Stimulated activated naive B cell treated with anti-CD40 and anti-IgM and Interleukin-4, amounts not matched to agents 10 μg/mL and 1 μg/mL and 100 μg/mL, for 72 hours (primary cell): ENCODE measurements at places on chromosomes 16 and 17.

DNA sequence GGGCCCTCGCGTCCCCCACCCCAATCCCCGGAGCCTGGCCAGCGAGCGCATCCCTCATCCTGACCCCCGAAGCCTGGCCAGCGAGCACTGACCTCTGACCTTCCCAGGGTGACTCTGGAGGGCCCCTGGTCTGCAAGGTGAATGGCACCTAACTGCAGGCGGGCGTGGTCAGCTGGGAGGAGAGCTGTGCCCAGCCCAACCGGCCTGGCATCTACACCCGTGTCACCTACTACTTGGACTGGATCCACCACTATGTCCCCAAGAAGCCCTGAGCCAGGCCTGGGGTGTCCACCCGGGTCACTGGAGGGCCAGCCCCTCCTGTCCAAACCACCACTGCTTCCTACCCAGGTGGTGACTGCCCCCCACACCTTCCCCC, 2.3 kb downstream of the TPSD1 start:
- H3K36me3 ChIP-seq = no peaks in the 10 kb centered on the region
- H3K4me3 ChIP-seq = no peak overlapping the region
- H3K27ac ChIP-seq = no peak overlapping the region
- DNase-seq = no peak
- peaks cover 7% of the 10 kb centered on the region for H3K4me1 ChIP-seq
- H3K27me3 ChIP-seq = peaks cover 59% of the 10 kb centered on the region

GRCh38 chr17:79949656-79950209, 85.9 kb downstream of the TBC1D16 start:
- peaks cover 2% of the 10 kb centered on the region for H3K4me1 ChIP-seq
- H3K27ac ChIP-seq = no peak overlapping the region
- no peaks in the 10 kb centered on the region for H3K27me3 ChIP-seq
- no peak for DNase-seq

DNA sequence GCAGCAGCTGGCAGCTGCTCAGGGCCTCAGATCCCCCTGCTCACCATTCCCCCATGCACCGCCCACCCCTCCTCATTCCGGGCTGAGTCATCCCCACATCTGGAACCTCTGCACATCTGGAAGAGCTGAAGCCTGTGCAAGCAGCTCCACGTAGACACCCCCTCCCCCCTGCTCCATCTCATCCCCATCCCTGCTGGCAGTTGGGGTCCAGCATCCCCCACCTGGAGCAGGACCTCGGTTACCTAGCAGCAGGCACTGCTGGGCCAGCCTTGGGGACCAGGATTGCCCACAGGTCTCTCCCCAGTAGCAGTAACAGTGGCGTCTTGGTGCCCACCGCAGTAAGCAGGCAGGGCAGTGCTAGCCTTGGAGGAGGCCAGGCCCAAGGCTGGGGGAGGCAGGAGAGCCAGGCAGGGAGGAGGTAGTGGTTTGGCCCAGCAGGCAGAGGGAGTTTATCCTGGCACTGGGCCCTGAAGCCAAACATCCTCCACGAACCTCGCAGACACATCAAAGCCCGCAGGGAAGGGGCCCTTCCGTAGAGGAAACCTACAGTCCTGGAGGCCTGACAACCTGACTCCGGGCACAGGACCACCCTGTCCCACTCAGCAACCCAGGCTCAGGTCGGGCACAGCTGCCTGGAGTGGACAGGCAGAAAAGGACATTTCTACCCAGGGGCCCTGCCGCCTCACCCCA, 7.7 kb upstream of the TMEM92 start:
- H3K4me3 ChIP-seq = no peak overlapping the region
- H3K27ac ChIP-seq = no peak overlapping the region
- no peaks in the 10 kb centered on the region for H3K4me1 ChIP-seq
- peaks cover 32% of the 10 kb centered on the region for H3K27me3 ChIP-seq

DNA sequence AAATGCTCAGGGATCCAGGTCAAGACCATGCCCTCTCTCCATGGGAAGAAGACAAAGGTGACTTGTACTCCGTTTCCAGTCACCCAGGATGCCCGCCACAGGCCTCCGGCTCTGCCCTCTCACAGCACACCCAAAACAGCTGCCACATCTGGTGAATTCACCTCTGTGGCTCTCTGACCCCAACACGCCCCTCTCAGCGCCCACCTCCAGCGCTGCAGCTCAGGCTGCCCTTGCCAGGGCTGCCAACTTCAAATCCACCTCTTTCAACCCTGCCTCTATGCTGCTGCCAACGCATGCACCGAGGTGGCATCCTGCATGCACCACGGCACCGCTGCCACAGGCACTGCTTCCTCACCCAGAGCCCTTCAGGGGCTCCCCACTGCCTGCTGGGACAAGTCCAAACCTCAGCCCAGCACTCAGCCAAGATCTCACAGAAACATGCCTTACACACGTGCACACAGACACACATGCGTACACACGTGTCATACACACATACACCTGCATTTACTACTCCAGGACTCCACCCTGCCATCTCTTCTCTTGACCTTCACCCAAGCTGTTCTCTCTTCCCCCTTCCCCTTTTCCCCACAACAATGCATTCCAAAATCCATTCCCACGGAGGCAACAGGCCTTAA, 7.5 kb downstream of the HID1 start:
- H3K27ac ChIP-seq = no peak overlapping the region
- no peaks in the 10 kb centered on the region for H3K36me3 ChIP-seq
- H3K4me1 ChIP-seq = peaks cover 11% of the 10 kb centered on the region
- H3K4me3 ChIP-seq = no peak overlapping the region
- DNase-seq = no peak

DNA sequence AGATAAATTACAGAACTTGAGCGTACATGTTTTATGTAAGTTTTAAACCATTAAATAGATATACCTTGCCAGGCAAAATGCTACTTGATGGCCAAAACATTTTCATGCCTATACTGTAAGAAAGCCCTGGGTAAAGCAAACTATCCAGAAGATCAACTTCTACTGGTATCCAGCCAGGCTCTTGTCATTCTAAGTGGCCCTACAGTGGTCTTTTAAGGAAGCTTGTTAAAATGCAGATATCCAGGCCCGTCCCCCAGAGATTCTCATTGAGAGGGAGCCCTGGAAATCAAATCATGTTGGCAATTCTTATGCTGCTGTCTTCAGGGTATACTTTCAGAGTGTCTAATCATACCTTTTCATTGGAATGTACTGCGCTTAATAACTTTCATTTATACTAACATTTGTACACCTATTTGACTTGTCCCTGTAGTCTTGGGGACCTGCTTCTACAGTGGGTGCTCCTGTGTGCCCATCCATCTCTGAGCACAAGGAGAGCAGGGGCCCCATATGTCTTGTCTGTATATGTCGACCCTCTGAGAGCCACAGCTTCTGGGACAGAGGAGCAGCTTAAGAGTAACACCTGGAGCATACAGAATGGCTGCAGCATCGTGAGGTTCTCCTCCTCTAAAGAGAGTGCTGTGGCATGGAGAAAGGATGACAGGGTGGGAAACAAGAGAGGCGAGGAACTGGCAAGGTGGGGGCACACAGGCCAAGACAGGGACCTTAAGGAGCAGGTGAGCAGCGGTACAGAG, 43.6 kb upstream of the ANKFY1 start:
- DNase-seq = no peak
- H3K4me3 ChIP-seq = no peak overlapping the region
- no peaks in the 10 kb centered on the region for H3K27me3 ChIP-seq
- H3K27ac ChIP-seq = peak overlapping the region; percentile 53
- H3K4me1 ChIP-seq = peaks cover 28% of the 10 kb centered on the region

DNA sequence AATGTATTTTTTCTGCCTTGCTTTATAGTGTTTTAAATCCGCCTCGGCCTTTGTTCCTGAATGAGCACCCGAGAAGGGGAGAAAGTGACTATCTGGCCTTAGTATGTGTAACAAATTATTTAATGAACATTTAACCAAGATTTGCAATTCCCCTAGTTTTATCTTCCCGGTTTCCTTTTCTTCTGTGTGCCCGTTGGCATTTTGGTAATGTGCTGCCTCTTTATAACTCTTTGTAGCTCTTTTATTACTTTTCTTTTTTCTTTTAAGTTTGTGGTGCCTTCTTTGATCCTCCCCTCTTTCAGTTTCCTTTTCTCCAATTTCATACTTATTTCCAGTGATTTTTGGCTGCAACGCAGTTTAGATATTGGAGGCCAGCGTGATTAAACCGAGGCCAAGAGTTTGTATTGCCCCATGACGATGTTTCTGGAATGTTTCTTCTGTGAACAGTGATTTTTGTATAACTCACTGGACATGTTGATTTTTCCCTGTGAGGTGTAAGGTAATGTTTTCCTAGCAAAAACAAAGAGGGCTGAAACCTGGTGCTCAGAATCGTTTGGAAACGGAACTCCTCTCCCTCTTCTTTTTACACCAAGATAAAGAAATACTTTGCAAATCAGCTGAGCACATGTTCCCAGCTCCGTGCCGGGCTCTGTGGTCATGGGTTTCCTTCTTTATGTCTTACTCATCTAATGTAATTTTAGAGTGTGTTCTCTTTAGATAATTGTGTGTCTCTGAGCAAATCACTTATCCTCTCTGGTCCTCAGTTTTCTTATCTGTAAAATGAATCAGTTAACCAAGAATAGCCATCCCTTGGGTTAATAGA, 344.3 kb downstream of the WWOX start:
- no peak overlapping the region for H3K4me3 ChIP-seq
- no peak overlapping the region for H3K27ac ChIP-seq
- H3K36me3 ChIP-seq = no peaks in the 10 kb centered on the region
- H3K4me1 ChIP-seq = no peaks in the 10 kb centered on the region

DNA sequence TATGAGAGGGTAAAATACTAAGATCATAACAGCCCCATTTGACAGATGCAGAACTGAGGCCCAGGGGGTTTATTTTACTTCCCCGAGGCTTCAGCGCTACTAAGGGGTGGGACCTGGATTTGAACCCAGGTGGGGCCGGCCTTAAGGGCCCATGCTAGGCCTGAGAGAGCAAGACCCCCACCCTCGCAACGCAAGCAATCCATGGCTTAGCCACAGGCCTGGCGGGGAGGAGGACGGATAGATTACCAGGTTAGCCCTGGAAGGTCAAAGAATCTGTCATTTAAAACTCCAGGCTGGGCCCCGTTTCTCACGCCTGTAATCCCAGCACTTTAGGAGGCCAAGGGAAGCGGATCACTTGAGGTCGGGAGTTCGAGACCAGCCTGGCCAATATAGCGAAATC, 1.9 kb upstream of the CDH3 start:
- peaks cover 48% of the 10 kb centered on the region for H3K27me3 ChIP-seq
- no peaks in the 10 kb centered on the region for H3K36me3 ChIP-seq
- H3K27ac ChIP-seq = no peak overlapping the region
- H3K4me3 ChIP-seq = no peak overlapping the region

- no peak overlapping the region for H3K27ac ChIP-seq
- DNase-seq = no peak
- no peak overlapping the region for H3K4me3 ChIP-seq
- H3K27me3 ChIP-seq = peaks cover 31% of the 10 kb centered on the region
Measured at GRCh38 chr16:86076606-86077005, 177.6 kb downstream of the IRF8 start.

- H3K4me3 ChIP-seq = peak overlapping the region; percentile 99
- DNase-seq = peak; percentile 89
- peaks cover 4% of the 10 kb centered on the region for H3K27me3 ChIP-seq
- H3K4me1 ChIP-seq = peaks cover 25% of the 10 kb centered on the region
- H3K27ac ChIP-seq = peak overlapping the region; percentile 98
- H3K36me3 ChIP-seq = peaks cover 46% of the 10 kb centered on the region
Measured at GRCh38 chr17:80219013-80219762, 945 bp downstream of the SGSH start.

- peaks cover 6% of the 10 kb centered on the region for H3K36me3 ChIP-seq
- H3K4me1 ChIP-seq = peaks cover 6% of the 10 kb centered on the region
- no peak overlapping the region for H3K4me3 ChIP-seq
- no peak overlapping the region for H3K27ac ChIP-seq
- no peak for DNase-seq
Measured at GRCh38 chr17:28963055-28963611, 11.8 kb upstream of the PHF12 start.

DNA sequence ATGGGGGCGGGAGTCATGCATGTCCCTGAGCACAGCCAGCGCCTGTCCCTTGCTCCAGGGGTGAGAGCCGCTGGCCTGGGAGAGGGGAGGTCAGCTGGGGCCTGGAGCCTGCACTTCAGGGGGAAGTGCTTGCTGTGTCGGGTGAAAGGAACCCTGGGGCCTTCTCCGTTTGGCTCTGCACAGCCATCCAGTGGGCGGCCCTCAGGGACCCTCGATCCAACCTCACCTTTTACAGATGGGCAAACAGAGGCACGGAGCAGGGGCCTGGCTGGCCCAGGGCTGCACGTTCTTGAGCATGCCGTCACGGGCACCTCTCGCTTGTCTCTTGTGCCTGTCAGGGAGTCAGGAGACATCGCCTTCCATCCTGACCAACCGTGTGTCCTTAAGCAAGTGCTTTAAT, 1.8 kb downstream of the SNX20 start:
- H3K4me1 ChIP-seq = peaks cover 51% of the 10 kb centered on the region
- H3K4me3 ChIP-seq = no peak overlapping the region
- H3K36me3 ChIP-seq = peaks cover 46% of the 10 kb centered on the region

GRCh38 chr17:48593126-48593829, at the start of gene HOXB5:
Gene HOXB5, minus strand, starts transcription at chr17:48593779. Its CDS starts 97 bp downstream, at chr17:48593682.
- peaks cover 98% of the 10 kb centered on the region for H3K27me3 ChIP-seq
- H3K4me3 ChIP-seq = peak within 1 kb of the TSS; percentile 75
- no peak for DNase-seq
- peaks cover 8% of the 10 kb centered on the region for H3K36me3 ChIP-seq

DNA sequence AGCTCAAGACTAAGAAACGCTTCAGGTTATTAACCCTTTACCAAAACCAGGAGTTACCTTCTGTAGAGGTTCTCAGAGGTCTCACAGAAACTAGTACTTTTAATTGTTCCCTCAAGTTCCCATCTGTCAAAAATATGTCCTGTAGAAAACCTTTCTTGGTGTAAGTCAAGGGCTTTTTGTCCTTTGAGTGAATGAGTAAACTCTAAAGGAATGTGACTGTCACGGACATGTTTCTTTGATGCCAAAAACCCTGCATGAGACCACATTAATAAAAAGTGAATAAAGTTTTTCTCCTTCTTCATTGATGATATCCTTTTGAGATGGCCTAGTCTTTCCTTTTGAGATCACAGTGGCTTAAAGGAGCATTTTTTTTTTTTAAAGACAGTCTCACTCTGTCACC, 102.9 kb downstream of the NLK start:
- H3K36me3 ChIP-seq = peaks cover 13% of the 10 kb centered on the region
- no peak overlapping the region for H3K4me3 ChIP-seq
- DNase-seq = no peak

DNA sequence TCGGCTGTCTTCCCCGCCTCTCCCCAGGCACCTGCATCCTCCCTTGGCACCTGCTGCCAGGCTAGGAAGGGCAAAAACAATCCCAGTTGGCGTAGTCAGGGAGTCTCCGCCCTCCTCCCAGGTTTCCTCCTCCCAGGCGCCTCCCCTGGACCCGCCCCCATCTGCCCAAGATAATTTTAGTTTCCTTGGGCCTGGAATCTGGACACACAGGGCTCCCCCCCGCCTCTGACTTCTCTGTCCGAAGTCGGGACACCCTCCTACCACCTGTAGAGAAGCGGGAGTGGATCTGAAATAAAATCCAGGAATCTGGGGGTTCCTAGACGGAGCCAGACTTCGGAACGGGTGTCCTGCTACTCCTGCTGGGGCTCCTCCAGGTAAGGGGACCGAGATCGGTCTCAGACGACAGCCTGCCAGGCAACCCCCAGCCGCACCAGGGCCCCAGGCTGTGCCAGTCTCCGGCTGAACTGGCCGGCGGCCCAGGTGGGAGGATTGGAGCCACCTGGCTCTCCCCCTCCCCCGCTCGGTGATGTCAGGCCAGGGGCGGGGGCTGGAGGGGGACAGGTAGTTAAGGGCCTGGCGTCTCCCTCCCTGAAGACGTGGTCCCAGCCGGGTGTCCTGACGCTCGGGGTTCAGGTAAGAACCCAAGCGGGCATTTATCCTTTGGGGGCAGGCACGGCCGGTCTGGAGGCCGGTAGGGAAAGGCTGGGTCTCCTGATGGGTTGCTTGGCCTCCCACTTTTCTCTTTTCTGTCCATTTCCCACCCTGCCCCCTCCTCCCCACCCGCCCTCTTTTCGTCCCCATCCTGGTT, at the start of gene GRB7:
TSS of gene GRB7 (plus strand) at position 179 of the 808 bp plus-strand sequence. CDS start 4,364 bp downstream, outside the sequence.
- no peaks in the 10 kb centered on the region for H3K36me3 ChIP-seq
- H3K4me3 ChIP-seq = peak within 1 kb of the TSS; percentile 78
- DNase-seq = no peak
